ENCODE measurements at places on chromosomes 5 and 9.

GRCh38 chr9:5205071-5205470 lies 19.6 kb upstream of the INSL6 start:
- DNase-seq = no peak

- no peak for DNase-seq
These were observed 4.2 kb downstream of the LOX start for GRCh38 chr5:122073864-122074263.

DNA sequence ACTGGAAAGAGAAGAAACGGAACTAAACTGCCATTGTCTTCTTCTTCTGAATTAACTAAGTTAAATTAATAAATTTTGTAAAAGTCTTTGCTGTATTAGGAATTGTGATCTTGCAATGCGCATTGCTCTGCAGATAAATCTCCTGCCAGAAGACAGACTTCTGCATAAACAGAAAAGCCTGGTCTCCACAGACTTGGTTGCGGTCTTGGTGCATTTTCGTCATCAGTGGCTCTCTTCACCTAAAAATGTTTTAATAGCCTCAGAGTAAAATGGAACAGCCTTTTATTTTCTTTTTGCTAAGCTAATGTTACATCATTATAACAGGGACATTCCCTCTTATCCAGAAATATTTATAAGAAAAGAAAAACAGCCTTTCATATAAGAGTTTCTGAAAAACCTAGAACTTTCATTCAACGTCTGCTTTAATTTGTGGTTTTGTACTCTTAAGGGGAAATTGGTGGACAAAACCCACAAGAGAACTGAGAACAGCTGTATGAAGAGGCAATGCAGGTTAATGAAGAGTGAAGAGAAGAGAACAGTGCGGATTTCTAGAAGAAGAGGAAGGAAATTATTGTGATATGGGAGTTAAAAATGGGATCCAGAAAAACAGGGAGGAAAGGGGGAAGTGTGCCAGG lies 10.1 kb downstream of the IFNA5 start:
- DNase-seq = no peak

- DNase-seq = no peak
These were observed 28.4 kb downstream of the TIMD4 start for GRCh38 chr5:156934450-156935211.
